ENCODE measurements at places on chromosomes 1 and 21.

DNA sequence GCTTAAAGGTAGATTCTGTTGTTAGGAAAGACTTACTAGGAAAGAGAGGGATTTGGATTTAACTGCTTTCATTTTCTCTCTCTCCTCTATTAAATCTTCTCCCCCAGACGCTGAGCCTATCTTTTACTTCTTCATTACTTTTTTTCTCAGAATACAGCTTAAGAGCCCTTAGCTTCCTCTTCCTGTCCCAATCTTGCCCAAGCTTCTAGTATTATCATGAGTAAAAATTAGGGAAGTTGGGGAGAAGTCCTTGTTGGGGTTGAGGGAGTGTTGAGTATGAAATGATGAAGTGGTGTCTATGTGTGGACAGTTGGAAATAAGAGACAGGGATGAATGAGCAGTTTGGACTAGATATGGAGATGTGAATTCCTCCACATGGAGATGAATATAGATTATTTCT lies 35.0 kb downstream of the ACP6 start:
- DNase-seq, result no peak

GRCh38 chr1:74343216-74343615 lies 108.0 kb downstream of the TNNI3K start:
- DNase-seq, result no peak

- DNase-seq, result no peak
Observed at GRCh38 chr1:6001992-6002576, 9.9 kb upstream of the NPHP4 start.

- no peak for DNase-seq
Observed at GRCh38 chr1:1347663-1348419, 1.4 kb downstream of the DVL1 start.

DNA sequence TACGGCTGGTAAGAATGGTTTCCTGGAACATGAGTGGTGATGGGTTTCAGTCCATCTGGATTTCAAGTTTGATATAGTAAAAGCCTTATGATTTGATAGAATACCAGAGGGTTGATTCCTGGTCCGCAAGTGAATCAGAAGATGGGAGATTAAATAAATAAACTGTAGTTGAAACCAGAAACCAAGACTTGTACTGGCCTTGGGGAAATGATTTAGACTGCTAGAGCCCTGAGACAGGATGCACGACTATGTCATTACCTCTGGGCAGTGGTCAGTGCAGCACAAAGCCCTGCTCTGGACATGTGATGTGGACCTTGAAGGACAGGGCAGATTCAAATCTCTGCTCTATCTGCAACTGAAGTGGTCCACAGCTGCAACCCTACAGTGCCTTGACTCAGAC lies 15.6 kb upstream of the FMOD start:
- no peak for DNase-seq

GRCh38 chr1:203045821-203046594 lies 19.7 kb downstream of the PPFIA4 start:
- no peak for DNase-seq

GRCh38 chr1:162169031-162169790 lies 99.7 kb downstream of the NOS1AP start:
- peak; percentile 48 for DNase-seq

DNA sequence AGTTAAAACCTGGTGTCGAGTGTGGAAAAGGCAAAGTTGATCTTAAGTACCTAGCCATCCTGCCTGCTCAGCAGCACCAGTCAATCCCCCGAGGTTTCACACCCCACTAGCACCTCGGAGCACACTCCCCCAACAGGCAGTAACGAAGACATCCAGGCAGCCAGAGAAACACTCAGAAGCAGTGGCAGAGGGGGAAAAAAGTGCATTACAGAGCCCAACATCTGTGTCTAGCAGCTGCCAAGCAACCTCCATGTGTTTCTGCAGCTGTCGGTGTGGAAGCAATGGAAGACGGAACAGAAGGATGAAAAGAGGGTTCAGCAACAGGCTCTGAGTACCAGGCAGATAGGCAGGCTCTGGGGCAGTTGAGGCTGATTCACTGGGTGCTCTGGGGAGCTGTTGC lies 73.4 kb upstream of the PROX1 start:
- DNase-seq, result no peak

- DNase-seq, result peak; percentile 9
Observed at GRCh38 chr1:185520188-185520920, 203.3 kb upstream of the IVNS1ABP start.

GRCh38 chr1:16248603-16249516 lies 11.9 kb upstream of the CPLANE2 start:
- peak; percentile 58 for DNase-seq

GRCh38 chr1:170075186-170075585 lies 691 bp upstream of the KIFAP3 start:
- no peak for DNase-seq

- DNase-seq, result no peak
Observed at GRCh38 chr21:32713726-32714125, 14.1 kb downstream of the SYNJ1 start.

DNA sequence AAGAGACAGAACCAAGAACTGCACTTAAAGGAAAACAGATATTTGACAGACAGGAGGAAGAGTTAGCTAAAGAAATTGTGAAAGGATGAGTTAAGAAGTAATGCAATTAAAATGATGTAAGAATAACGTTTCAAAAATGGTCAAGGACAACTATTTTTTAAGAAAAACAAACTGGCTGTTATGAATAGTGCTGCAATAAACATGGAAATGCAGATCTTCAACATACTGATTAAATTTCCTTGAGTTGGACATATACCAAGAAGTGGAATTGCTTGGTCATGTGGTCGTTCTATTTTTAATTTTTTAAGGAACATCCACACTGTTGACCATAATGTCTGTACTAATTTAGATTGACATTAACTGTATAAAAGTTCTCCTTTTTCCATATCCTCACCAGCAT lies 23.1 kb upstream of the PHTF1 start:
- no peak for DNase-seq

DNA sequence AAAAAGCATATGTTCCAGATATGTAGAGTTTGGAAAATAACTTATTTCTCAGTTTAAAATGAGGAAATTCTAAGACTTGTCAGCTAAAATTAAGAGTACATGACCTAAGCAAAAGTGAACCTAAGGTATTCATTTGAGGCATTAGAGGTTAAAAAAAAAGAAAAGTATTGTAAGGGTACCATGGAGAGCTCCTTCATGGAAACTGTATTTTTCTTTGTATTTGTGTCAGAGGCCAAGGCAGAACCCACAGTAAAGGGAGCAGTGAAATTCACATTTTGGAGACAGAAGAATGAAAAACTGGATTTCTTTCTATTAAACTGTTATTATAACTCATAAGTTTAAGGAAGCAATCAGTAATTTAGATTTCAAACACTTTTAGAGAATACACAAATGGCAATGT lies 1494.8 kb downstream of the KCNT2 start:
- DNase-seq, result no peak

- DNase-seq, result no peak
Observed at GRCh38 chr21:37459575-37459974, 93.0 kb downstream of the DYRK1A start.

DNA sequence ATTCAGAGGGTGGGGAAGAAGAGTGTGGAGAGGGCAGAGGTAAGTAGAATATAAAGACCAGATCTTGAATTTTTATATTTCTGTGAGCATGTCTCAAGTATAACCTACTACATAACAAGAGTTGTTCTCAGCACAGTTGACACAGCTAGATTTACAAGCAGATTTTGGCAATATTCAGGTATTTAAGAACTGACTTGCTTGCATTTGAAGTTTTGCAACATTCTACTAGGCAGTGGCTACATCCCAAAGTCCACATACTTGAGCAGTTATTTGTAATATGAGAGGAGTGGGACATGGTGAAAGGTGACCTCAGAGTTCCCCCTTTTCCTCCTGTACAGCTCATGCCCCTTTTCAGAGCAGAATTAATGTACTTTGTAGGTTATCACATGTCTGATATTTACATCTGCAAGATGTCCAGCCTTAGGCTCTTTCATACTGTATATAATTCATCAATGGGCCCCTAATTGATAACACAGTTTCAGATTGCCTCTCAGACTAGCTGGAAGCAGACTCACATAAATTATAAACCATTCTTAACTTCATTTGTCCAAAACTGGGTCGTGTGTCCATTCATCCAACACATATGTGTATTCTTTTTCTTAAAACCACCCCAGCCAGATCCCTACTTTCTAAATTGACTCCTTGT lies 136.7 kb upstream of the RAVER2 start:
- no peak for DNase-seq

DNA sequence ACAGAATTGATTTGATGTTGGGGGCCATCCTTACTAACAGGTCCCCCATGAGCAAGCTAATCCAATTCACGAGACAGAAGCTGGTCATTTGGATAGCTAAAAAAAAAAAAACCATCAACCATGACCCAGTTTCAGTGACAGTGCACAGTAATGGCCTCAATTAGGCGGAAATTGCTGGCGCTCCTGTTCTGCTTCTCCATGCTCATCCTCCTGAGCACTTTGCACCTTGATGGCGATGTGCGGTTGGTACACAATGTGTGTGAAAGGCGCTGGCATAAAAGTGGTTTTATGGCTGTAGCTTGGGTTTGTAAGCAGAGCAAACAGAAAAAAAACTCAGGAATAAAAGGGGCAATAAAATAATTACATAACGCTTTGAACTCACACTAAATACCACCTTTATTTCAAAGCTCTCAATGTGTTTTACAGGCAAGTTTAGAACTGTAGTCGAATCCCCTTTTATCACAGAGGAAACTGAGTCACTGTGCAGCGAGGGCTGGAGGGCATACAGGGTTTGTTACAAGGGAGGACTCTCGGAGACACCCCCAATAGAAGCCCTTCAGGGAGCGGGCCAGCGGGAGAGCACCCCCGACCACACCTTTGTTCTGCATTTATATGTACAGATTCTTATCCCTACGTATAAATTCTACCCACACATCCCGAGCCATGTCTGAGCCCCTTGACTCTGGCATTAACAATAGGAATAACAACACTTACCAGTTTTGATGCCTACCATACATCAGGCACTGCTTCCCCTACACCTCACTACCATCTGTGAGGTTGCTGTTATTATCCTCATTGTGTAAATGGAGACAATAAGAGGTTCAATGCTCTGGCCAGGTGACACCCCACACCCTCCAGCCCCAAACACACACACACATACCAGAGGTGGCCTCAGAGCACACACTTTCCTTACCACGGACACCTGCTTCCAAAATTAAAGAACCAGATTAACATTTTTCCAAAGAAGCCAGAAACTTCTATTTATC lies 213.5 kb upstream of the IRF2BP2 start:
- no peak for DNase-seq

- peak; percentile 23 for DNase-seq
Observed at GRCh38 chr1:160410406-160411005, 10.1 kb downstream of the VANGL2 start.

DNA sequence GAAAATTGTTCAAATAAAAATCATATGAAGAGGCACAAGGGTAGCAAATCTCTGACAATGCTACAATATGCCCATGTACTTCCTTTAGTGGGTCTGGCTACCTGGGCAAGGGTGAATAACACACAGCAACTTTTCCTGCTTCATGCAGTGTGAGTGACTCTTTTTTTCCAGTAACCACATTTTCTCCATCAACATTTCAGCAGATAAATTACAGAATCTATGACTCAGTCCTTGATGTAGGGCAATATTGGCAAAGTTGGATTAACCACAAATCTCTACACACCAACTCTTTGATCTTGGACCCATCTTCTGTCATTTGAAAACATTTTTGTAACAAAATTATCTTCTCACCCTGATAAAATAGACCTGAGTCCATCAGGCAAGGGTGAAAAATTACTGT lies 31.7 kb downstream of the ERICH3 start:
- DNase-seq, result no peak

GRCh38 chr1:31924839-31925238 lies 13.3 kb downstream of the PTP4A2 start:
- DNase-seq, result no peak

DNA sequence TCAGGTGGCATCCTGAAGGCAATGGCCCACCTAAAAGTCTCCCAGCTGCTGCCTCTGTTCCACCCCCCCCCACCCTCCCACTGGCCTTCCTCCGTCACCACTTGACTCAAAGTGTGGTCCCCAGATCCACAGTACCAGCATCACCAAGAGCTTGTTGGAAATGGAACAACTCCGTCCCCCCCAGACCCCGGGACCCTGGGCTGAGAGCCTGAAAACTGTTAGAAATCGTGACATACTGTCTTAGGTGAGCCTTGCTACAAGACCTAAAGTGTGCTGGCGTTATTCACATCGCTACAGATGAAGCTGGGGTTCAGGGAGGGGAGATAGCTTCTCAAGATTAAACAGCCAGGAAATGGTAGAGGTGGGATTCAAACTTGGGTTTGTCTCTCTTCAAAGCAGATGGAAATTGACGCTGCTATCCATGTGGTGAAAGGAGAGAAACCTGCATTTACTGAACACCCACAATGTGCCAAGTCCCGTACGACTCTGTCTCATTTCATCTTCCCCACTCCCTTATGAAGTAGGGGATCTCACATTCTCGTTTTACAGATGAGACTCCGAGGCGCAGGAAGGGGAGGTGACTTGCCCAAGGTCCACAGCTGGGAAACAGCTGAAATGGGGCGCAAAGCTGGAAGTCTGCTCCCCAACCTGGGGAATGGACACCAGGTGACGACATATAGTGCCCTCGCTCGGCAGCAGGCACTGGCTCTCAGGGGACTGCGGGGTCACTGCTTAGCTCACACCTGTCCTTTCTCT lies 52.8 kb upstream of the IFFO2 start:
- no peak for DNase-seq

DNA sequence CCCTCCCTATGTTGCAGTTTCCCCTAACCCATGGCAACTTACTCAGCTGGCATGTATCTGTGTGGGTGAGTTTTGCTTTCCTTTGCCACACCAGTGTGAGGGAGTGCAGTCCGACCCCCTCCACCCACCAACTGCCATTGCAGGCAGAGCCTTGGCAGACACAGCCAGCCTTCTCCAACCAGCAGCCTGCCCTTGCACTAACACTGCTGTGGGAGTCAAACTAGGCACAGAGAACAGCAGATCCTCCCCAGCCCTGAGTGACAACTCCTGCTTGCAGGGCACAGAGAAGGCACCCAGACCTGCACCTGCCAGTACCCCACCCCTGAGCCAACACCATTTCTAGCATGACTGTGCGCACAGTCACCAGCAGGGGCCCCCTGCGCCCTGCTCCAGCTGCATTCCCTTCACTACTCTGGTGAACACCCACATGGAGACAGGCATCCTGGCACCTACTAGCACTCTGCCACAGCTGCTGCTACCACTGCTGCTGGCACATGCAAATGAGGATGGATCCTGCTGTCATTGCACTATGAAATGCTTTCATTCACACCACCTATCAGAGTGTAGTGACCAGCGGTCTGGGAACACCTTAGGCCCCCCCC lies 98.4 kb downstream of the MAGI3 start:
- no peak for DNase-seq

- DNase-seq, result no peak
Observed at GRCh38 chr21:45291613-45292398, 4.1 kb upstream of the POFUT2 start.

Data from fibroblast of skin of left biceps (primary cell).